ENCODE measurements at places on chromosomes 5 and 9.

GRCh38 chr5:74099538-74100267, 473.7 kb downstream of the ARHGEF28 start:
- no peak for DNase-seq

GRCh38 chr5:143713047-143714003, 98.6 kb upstream of the HMHB1 start:
- DNase-seq = no peak

DNA sequence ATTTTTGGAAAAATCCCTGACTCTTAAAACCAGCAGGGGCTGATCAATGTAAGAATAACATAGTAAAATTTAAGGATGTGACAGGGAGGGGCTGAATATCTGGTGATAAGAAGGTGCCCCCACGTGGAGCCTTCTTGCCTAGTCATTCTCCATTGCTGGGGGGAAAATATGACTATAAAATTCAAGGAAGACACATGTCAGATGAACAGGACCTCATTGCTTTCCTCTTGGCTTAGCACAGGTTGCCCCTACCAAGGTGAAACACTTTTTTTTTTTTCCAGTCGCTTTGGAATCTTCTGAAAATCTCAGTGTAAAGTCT, 310.9 kb downstream of the EFNA5 start:
- peak; percentile 56 for DNase-seq

GRCh38 chr5:77973253-77973609, 197.1 kb upstream of the TBCA start:
- no peak for DNase-seq

- DNase-seq = peak; percentile 41
Measured at GRCh38 chr5:133565993-133566392, 46.3 kb downstream of the FSTL4 start.

GRCh38 chr5:104421431-104421830, 858.8 kb upstream of the NUDT12 start:
- no peak for DNase-seq

- no peak for DNase-seq
Measured at GRCh38 chr9:126614455-126615244, 922 bp downstream of the LMX1B start.

GRCh38 chr5:169013846-169014245, 287.1 kb downstream of the SLIT3 start:
- no peak for DNase-seq

GRCh38 chr9:98970532-98971041, 26.9 kb downstream of the COL15A1 start:
- no peak for DNase-seq

DNA sequence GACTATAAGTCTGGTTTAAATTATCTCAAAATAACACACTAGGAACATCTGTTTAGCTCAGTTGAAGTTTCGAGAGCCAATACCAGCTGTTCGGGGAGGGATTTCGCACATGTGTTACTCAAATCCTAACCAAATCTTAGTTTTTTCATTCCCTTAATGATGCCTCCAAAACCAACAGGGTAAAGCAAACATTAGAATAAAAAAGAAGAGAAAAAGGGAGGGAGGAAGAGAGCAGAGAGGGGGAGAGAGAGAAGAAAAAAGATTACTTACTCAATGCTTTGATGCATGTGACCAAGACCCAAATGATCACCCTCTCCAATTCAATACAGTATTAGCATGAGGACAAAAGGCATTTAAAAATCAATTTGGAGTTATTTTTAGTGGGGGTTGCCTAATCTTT, 86.0 kb upstream of the NR5A1 start:
- DNase-seq = no peak

- no peak for DNase-seq
Measured at GRCh38 chr9:99633265-99633664, 188.4 kb upstream of the NR4A3 start.

GRCh38 chr9:37011530-37011929, 22.5 kb downstream of the PAX5 start:
- no peak for DNase-seq

DNA sequence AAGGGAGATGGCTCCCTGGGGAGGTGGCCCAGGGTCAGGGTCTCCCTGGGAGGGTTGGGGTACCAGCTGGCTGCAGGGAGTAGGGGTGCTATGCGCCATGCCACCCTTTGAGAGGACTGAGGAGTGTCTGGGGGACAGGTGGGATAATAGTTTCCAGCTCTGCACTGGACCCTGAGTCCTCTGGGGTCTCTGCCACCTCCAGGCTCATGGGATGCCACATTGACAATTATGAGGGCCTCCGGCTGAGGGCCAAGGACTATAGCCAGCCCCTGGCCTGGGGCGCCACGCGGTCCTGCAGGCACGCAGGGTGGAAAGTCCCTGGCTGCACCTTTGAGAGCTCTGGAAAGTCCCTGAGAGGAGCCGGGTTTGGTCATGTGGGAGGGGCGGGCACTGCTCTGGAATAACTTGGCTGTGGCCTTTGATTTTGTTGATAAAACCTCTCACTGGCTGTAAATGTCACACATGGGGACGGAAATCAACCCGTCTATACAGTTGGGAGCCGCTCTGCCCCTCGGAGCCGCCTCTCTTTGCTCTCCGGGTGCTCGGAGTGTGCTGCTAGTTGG, 16.0 kb downstream of the TRAF2 start:
- DNase-seq = peak; percentile 90

- no peak for DNase-seq
Measured at GRCh38 chr9:89792189-89793123, 187.6 kb downstream of the GADD45G start.

- DNase-seq = no peak
Measured at GRCh38 chr5:37836592-37837413, 3.0 kb downstream of the GDNF start.

DNA sequence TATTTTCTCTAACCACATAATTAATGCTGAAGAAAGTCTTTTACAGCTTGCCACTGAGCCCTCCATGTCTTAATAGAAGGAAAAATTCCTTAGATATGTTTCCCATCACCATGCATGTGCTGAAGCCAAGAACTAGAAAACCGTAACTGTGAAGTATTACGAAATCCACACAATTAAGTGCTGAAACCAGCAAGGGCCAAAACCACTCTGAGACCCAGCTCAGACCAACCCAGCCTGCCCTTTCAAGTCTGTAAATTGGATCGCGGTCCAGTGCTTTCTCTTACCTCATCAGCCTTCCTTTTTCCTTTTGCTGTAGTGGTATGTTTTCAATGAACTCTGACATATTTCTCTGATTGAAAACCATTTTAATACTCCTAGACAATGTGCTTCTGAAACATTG, 26.3 kb downstream of the SEMA5A start:
- DNase-seq = no peak

DNA sequence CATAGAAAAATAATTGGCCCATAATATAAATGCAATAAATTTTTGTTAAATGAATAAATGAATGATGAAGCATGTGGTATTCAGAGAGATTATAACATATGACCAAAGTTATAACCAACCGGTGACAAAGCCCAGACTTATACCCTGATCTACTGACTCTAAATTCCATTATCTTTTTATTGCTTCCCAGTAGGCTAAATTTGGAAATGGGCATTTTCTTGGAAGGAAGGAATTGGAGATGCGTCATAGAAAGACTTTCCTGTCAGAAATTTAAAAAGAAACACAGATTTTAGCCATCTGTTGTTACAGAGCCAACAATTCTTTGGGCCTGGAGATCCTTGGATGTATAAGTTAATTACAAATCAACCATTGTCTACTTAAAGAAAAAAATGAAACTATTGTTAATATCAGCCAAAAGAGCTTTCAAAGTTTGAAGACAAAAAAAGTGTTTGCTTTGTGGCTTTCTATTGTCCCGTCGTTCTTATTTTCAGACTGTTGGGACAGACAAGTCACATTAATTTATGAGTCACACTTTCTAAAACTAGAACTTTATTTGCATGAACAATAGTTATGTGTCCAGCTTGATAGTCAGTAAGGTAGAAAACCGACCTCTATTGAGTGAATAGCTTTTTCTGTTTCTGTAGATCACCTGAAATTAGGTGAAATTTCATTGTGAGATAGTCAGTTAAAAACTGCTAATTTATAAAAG, 428.7 kb downstream of the GABRG2 start:
- DNase-seq = no peak

GRCh38 chr9:4973246-4973645, 11.8 kb upstream of the JAK2 start:
- no peak for DNase-seq

DNA sequence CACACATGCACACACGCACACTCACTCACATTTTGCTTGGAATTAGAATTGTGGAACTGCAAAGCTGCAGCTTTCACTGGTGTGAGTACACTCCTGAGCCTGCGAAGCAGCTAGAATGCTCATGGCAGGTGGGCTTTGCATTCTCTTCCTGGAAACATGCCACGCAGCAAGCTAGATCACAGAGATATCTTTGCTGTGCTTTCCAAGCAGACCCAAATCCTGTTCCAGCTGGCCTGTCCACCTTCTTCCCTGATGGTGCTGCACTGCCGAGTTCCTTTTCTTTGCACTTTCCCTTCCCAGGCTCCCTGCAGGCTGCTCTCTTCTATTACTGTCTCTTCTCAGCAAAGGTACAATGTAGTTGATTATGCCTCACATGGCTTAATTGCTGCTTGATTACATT, 92.7 kb upstream of the CKMT2 start:
- DNase-seq = no peak

DNA sequence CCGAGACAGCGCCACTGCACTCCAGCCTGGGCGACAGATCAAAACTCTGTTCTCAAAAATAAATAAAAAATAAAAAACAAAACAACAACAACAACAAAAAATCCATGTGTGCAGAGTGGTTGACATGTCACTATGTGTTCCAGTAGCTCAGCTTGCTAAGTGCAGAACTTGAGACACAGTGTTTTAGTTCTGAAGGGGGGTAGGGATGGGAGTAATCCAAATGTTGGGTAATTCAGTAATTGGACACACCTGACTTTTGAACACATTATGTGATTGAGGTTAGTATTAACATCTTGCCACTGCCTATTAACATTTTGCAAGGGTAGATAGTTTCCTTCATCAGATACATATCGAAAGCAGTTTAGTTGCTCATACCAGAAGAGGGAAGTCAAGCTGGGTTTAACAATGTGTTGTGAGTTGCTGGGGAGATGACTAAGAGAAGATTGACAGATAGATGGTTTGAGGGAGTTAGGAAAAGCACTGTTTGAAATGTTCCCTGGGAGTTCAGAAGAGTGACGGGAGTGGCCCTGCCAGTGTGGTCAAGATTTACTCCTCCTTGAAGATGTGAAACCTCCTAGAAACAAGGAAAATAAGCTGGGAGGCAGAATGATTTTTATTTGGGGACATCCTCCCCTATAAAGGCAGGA, 928 bp downstream of the HACD4 start:
- no peak for DNase-seq

- no peak for DNase-seq
Measured at GRCh38 chr5:89893546-89893945, 516.0 kb downstream of the CETN3 start.

Data from HT-29 (cell line).